GM20000 (cell line): ENCODE measurements at places on chromosomes 2 and 18.

DNA sequence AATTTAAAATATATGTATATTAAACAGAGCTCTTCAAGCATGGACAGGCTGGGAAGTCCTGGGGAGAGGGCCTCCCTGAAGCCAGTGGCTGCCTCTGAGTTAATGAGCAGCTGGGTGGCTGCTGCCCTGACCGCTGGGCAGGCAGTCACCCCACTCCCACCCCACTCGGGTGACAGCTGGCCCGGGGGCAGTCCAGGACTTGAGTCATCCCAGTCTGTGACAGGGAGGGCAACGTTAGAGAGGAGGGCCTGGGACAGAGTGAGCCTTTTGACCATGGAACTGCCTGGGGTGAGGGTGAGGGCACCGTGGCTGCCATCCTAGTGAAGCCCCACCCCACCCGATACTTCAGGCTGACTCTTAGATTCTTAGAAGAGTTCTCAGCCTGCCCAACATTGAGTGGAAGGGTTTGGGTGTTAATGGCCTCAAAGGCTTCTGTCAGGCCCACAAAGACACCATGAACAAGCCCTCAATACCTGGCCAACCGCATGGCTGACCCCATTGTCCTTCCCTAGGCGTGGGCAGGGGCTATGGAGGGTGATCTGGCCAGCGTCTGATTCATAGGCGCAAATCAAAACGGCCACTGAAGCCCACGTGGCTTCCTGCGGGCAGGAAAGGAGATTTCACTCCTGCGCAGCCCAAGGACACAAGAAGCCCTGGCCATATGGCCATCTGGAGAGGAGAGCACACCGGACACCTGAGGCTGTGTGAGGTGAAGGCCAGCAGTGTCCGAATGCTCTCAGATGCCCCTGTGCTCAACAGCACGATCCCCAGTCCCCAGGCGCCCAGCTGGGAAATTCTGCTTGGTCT, 47.5 kb downstream of the MRPS5 start:
- no peak for DNase-seq

DNA sequence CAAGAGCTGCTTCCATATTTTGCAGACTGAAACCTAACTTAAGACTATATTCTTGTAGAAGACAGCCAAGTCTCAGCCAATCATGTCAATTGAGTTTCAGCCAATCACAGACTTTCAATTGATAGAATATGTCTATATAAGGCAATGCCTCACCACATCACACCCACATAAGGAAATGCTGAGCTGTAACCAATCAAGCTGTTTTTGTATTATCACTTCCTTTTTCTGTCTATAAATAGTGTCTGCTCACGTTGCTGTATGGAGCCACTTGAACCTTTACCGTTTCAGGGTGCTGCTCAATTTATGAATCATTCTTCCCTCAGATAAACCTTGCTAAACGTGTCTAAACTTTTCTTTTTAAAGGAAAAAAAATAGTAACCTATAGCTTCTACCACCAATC, 1554.4 kb upstream of the LRRTM1 start:
- no peak for DNase-seq

DNA sequence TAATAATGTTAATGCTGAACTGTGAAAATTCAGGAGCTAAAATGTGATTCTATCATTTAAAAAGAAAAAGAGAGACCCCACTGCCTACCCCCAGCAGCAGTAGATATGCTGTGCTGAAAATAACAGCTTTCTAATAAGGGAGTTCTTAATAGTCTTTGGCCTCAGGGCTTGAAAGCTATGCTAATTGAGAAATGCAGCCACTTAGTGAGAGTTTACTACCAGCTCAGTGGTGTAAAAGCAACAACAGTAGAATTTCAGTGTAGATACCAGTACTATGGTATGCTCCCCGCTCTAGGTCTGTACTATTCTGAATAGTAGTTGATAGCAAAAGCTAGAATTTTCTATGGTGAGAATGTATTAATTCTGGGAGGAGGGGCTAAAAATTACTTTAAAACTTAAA, 303.1 kb upstream of the VWC2L start:
- DNase-seq: no peak

- no peak for DNase-seq
Measured at GRCh38 chr2:68103709-68104055, 40.9 kb upstream of the C1D start.

DNA sequence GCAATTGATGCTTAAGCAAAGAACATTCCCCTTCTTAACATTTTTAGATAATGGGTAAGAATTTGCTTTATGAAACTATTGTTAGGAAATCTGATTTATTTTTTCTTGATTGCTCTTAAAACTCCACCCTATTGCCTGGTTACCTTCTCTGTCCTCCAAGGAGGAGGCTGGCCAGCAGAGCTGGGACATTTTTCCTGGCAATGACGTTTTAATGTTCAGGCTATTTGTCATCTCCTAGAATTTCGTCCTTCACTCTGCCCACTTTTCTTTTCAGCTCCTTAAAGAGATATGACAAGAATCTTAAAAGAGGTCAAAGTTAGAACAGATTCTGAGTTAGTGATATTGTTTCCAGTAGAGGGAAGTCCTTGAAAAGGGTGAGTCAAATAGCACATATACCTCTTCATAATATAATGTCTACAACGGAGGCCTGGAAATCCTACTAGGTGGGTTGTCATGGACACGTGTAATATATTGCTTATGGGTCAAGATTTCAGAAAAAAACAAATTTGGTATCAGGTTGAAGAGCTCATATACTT, 141.0 kb downstream of the CMPK2 start:
- DNase-seq: no peak

GRCh38 chr2:219056896-219057708, 3.6 kb downstream of the IHH start:
- peak; percentile 40 for DNase-seq
